GM19239 (cell line): ENCODE measurements at places on chromosomes 11 and 22.

GRCh38 chr11:107770551-107770951, 58.7 kb upstream of the SLN start:
- DNase-seq = no peak

- no peak for DNase-seq
Measured at GRCh38 chr11:112961751-112962578, 745 bp downstream of the NCAM1 start.

GRCh38 chr11:65899356-65900124, 648 bp downstream of the FOSL1 start:
- no peak for DNase-seq

DNA sequence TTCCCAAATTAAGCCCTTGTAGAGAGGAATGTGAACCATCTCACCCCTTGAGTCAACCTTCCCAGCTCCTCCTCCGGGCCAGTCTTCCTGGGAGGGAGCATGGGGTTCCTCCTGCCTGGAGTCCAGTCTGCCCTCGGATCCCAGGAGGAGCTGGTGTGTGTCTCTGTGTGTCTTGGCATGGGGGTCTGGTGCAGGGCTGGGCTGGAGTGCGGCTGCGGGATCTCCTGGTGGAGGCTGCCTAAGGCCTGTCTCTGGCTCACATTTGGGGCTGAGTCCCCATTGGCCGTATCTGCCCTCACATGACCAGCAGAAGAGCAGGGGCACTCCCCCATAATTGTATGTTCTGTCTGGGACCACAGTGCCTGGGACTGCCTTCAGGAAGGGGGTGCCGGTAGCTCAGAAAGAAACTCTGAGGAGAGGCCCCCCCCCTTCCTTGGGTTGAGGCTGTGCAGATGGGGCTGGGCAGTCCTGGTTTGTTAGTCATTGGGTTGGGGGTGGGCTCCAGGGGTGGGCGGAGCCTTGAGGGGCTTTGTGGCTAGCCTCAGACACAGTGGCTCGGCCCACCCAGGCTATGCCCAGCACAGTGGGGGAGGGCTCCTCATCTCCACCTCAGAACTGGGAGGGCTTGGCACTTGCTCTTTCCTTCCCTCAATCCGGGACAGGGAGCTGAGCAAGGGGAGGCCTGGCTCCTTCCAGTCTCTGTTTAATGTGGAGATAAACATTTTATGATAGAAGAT, 2.9 kb downstream of the C1QTNF5 start:
- no peak for DNase-seq

GRCh38 chr22:26681395-26681821, 24.0 kb downstream of the MIAT start:
- no peak for DNase-seq

DNA sequence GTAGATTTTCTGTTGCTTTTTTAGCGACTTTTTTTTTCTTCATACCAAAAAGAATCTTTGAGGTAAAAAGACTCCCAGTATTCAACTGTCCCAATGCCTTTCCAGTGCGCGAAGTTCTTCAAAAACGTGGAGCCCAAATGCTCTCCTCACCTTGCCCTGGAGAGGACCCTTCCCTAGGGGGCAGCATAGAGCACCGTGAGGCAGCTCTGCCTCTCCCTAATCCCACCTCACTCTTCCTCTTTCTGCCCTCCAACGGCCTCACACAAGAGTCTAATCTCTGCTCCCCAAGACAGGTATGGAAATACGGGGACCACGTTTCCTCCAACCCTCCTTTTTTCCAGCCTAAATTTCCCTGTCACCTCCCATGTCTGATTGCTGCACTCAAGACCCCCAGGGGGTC, 117.5 kb upstream of the ALX4 start:
- no peak for DNase-seq

DNA sequence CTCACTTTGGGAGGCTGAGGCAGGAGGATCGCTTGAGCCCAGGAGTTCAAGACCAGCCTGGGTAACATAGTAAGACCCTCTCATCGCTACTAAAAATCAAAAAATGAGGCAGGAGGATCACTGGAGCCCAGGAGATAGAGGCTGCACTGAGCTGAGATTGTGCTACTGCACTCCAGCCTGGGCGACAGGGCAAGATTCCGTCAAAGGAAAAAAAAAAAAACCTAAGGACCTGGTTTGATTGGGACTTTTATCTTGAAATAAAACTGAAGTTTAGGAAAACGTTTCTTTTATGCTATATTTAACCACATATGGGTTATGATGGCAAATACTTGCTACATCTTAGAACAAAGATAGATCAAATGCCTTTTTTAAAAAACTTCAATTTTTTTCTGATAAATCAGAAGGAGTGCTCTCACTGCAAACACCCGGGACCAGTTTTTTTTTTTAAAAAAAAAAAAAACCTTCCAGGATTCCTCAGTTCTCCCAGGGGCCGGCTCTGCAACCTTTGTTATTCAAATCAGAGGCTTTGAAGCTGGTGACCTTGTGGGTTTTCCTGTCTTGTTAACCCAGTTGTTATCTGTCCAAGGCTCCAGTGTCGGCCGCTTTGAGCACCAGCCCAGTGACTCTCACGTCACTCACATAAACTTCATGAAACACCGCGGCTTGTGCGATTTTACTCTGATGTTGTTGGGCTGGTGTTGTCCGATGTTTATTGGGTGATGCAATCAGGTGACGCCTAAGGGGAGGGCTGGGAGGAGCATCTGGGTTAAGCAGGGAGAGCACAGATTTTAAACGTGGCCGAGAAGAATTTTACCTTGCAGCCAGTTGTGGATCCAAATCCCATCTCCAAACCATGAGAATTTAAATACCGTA, 24.7 kb upstream of the SLC22A12 start:
- no peak for DNase-seq

- DNase-seq = no peak
Measured at GRCh38 chr11:73034331-73034730, 107.8 kb downstream of the FCHSD2 start.

DNA sequence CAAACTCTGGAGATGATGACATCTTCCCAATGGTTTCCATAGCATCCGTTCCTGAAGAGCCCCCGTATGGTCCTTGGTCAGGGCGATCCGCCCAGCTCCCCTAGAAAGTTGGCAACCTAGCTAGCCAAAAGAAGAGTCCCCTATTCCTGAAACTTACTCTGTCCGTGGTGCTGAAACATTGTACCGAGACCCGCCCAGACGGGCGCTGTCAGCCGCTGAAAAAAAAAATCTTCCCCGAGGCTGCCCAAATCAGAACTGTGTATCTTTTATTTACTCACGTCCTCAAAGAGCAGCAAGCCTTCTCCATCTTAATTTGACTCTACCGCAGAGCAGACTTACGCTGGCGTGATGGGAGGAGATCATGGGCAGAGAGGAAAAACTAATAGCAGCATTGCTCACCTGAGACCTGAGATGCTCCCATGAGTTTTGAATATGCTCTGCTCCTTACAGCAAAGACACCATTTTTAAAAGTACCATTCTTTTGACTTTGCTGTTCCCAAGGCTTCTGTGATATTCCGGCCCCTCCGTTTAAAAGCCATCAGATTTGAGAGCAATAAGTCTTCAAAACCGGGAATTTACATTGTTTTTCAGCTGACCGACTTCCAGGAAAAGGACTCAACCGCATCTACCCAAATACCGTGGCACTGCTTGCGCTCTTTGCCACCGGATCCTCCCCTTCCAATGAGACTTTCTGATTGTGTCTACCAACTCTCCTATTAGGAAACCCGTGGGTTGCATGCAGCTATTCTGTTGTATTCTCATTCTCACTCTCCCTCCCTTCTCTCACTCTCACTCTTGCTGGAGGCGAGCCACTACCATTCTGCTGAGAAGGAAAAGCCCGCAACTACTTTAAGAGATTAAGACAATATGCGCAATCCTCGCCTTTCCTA, at the start of gene SLC17A6:
Gene SLC17A6 (plus strand): TSS at position 786 of the 890 bp plus-strand sequence. CDS start 153 bp downstream, outside the sequence.
- no peak for DNase-seq

DNA sequence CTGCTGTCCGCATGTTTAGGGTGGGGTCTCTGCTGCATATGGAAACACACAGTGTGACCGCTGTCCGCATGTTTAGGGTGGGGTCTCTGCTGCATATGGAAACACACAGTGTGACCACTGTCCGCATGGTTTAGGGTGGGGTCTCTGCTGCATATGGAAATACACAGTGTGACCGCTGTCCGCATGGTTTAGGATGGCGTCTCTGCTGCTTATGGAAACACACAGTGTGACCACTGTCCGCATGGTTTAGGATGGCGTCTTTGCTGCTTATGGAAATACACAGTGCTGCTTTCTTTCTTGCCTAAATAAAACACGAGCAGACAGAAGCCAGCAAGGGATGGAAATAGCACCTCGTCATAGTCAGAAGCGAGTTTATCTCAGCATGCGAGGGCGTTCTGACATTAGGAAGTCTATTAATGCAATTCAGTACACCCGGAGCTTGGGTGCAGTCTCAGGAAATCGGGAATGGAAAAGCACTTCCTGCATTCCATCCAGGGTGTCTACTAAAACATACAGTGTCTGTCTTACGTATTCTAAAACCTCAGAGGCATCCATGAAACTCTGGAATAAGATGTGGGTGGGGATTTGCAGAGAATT, 32.6 kb upstream of the TOLLIP start:
- no peak for DNase-seq

GRCh38 chr11:57399972-57400578, 9.6 kb upstream of the PRG2 start:
- no peak for DNase-seq
